Hematopoietic multipotent progenitor cell treated with erythropoietin and hydrocortisone succinate and interleukin-3 and kit ligand, for 6 days (in vitro differentiated cells): ENCODE measurements at places on chromosomes 12 and 14.

GRCh38 chr14:101334656-101335055 is 226.6 kb upstream of the DIO3 start:
- DNase-seq = no peak

- DNase-seq = no peak
Observed at GRCh38 chr12:12366701-12367481, 10.0 kb downstream of the BORCS5 start.

GRCh38 chr12:101690544-101691098 is 6.8 kb upstream of the CHPT1 start:
- no peak for DNase-seq

- DNase-seq = peak; percentile 68
Observed at GRCh38 chr12:111643427-111643826, 42.3 kb downstream of the BRAP start.

GRCh38 chr12:56159482-56160192 is 1.5 kb downstream of the MYL6 start:
- no peak for DNase-seq

- DNase-seq = no peak
Observed at GRCh38 chr14:93381644-93382043, 34.7 kb downstream of the COX8C start.

DNA sequence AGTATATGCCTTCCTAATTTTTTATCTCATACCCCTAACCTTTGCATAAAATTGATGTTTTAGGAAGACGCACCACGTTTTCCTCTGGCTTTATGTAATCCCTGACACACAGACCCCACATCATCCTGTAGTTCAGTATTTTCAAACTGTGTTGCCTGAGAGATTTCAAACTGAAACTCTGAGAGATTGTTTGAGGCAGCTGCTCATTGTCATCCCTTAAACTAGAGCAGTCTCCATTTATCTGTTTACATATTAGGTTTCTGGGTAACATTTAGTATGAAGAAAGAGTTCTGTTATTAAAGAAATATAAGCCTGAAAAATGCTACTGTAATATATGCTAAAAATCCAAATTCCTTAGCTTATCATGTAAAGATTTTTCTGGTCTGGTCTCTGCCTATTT is 24.3 kb downstream of the MNAT1 start:
- no peak for DNase-seq

DNA sequence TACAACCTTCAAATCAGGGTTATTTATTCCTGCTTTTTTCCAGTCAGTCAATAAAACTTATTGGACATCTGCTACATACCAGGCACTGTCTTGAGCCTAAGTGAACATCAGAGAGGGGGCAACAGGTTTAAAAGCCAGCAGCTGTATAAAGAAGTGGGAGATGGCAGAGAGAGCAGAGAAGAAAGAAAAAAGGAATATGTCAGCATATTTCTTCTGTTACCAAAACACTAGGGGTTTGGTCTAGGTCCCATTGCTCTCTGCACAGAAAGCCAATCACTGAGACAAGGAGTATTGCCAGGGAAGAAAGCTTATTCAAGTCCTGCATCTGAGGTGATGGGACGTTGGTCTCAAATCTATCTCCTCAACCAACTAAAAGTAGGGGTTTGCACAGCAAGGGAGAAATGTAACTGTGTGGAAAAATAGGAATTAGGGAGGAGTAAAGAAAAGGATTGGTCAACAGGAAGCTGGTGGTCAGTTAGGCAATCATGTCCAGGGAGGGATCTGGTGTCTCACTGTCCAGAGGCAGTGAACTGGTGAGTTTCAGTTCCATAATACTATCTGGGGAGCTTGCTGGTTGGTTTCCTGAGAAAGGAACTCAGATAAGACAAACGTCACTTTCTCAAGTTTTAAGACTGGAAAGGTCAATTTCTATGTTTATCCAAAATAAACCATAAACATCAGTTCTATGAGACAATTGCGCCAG is 107.5 kb downstream of the PHLDA1 start:
- no peak for DNase-seq

- DNase-seq = peak; percentile 61
Observed at GRCh38 chr14:101855958-101856357, 94.4 kb downstream of the PPP2R5C start.

- no peak for DNase-seq
Observed at GRCh38 chr12:74620921-74621320, 83.3 kb downstream of the ATXN7L3B start.

- no peak for DNase-seq
Observed at GRCh38 chr14:55254581-55254980, 16.6 kb upstream of the FBXO34 start.

DNA sequence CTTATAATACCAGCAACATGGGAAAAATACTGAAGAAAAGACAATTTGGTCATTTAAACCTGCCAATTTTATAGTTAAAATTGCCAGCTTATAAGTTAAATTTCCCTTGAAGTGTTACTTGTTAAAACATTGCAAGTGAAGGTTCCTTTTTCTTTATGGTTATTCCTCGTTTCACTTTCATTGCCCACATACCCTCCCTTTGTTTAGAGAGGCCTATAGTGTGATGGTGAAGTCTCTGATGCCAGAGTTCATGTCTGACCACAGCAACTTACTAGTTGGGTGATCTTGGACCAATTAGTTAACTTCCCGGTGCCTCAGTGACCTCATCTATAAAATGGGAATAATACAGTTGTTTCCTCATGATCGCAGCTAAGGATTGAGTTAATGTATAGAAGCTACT is 173.5 kb downstream of the ANO6 start:
- no peak for DNase-seq

- peak; percentile 69 for DNase-seq
Observed at GRCh38 chr14:24051789-24052655, at the start of gene CARMIL3. CARMIL3 (plus strand) TSS chr14:24052009; CDS start chr14:24052154, 145 bp downstream.

- no peak for DNase-seq
Observed at GRCh38 chr12:92304371-92305055, 158.9 kb upstream of the BTG1 start.

- no peak for DNase-seq
Observed at GRCh38 chr12:15988983-15989755, 78.0 kb downstream of the DERA start.

DNA sequence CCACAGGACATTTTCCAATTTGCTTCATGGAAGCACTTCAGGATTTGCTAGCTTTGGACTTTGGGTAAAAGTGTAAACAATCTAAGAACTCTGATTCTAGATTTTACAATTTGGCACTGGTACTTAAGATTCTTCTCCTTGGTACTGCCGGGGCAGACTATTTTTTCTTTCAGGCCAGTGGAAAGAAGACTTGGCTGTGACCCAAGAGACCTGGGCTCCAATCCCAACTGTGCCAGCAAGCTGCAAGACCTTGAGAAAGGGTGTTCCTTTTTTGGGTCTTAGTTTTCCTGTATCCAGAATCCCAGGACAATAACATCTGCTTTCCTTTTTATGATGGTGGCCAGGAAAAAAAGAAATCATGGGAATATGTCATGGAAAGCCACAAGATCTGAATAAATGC is 148.1 kb upstream of the CRY1 start:
- DNase-seq = no peak

DNA sequence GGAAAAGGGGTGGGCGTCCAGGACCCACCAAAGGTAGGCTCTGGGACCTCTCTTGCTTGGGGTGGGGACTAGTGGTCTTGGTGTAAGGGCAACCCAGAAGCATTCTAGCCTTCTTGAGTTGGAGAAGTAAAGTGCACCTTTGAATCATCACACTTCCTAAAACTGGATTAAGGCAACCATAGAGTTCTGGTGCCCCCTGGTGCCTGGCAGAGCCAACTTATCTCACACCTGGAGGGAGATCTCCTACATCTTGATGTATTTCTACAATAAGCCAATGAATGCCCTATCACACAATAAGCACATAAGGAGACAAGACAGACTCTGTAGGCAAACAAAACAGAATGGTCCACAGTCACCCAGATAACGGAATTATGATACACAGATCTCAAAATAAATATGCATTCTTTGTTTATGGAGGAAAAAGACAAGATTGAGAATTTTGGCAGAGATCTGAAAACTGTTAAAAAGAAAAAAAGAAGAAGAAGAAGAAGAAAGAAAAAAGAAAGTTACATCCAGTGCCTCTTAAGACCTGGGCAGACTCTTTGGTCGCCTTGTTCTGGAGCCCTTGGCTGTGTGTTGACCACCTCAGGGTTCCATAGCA is 95.9 kb upstream of the PPP2R5C start:
- peak; percentile 62 for DNase-seq

GRCh38 chr14:82657186-82657675 is 1123.6 kb upstream of the SEL1L start:
- no peak for DNase-seq

DNA sequence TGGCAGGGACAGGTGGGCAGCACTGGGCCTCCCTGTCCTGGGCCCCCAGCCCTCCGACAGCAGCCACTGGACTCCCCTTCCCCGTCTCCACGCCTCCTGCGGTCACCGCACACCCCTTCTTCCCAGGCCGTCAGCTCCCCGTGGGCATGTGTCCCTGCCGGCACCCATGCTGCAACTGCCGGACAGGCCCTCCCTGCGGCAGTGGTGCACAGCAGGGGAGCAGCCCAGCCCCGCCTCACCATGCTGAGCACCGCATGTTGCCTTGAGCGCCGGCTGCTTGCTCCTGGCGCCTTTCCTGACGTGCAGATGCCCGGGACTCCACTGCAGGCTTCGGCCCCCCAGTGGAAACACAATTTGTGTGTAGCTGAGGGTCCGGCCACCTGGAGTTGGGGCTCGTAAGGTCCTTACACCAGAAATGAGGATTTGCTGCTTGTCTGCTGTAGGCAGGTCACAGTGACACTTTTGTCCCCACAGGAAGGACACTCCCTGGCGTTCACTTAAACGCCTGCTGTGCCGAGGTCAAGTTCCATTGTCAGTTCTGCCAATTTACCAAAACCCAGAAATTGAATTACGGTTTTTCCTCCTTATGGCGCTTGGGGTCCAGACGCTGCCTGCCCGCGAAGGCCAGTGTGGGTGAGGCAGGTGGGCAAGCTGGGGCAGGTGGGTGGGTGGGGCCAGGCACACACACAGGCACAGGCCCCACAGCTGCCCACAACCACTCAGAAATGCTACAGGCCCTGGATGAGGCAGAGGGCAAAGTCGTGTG is 28.2 kb upstream of the MMP17 start:
- no peak for DNase-seq

- DNase-seq = no peak
Observed at GRCh38 chr12:93127107-93127560, 198.0 kb upstream of the EEA1 start.

DNA sequence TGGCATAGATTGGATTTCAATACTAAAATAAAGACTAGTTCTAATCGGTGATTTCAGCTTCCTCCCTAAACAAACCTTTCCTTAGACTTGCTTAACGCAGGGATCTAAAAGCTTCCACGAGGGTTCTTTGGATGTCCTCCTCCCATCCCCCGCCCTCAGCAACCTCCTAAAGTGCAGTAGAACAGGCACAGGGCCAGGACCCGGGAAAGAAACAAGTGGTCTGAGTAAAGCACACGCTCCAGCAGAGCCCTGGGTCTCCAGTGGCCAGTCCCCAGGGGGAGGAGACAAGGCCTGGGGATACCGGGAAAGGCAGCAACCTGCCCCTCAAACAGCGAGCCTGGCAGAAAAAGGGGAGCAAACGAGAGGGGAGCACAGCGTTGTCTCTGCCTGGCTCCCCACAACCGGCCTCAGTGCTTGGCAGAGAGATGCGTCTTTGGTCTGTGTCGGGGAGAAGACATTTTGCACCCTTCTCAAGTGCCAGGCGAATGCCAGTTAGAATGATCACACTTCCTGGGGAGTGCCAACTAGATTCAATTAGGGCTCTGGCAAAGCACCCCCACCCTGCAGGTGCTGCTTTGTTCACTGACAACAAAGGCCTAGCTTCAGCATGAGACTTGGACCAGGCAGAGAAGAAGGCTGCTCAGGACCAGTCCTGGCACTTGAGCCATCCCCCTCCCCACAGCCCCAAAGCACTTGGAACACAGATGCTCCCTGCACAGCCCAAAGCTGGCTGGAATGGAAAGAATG is 17.1 kb upstream of the SLC6A12 start:
- DNase-seq = no peak

- no peak for DNase-seq
Observed at GRCh38 chr12:49917166-49917787, 13.6 kb upstream of the FAIM2 start.

GRCh38 chr12:121084229-121084628 is 45.2 kb upstream of the OASL start:
- DNase-seq = no peak
